CD4-positive, alpha-beta T cell (primary cell): ENCODE measurements at places on chromosomes 16 and 17.
A peak's percentile ranks its signal among the peaks of the same experiment; 100 is the strongest.

- no peak for DNase-seq
These were observed 5.1 kb upstream of the CX3CL1 start for GRCh38 chr16:57367116-57367752.

- DNase-seq: no peak
These were observed 9.1 kb downstream of the NEUROD2 start for GRCh38 chr17:39598630-39599003.

DNA sequence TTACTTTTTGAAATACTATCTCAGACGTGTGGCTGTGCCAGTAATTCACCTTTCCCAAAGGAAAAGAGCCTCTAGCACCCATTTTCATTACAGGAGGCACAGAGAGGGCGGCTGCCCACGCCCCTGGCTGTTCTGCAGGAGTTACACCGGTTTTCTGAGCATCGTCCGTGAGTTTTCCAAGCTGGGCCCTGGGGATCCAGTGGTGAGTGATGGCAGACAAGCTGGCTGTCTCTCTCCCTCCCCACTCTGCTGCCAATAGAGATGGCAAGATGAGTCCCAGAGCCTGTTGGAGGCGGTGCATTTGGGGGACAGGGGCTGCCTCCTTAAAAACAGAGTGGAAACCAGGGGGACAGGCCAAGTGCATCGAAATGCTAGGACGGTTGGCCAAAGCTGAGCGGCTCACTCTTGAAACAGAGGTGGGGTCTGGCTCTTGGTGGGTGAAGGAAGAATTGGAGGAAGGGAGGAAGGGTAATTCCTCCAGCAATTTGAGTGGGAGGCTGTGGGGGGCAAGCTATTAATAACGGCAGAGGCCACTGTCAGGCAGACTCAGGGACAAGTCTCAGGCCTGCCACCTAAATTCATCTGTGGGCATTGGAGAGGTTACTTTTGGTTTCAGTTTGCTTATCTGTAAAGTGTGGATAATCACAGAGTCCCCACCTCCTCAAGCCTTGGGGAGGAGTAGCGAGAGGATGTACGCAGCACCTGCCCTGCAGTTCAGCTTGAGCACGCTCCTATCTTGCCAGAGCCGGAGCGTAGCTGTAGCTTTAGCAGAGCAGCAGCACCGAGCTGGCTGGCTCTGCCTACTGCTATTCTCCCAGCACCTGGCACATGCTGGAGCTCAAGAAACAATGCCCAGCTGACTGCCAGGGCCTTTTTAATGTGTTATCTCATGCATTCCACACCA is 7.5 kb upstream of the NOS2 start:
- peak; percentile 56 for DNase-seq

GRCh38 chr17:6162216-6162615 is 92.0 kb downstream of the WSCD1 start:
- DNase-seq: no peak
